Endodermal cell (in vitro differentiated cells): ENCODE measurements at places on chromosomes 13 and 19. TPM values are rescaled to one million over a fixed set of nuclear protein-coding genes. Genes with fewer than 3 reads are reported as not detected.

Gene ZNF667
- 8.6 to 12.6 TPM (median 10.7 TPM) in 3 replicates for total RNA-seq

Gene DLEU7
- 0.52 TPM in 1 of 2 replicates, not detected in the other for total RNA-seq

Gene ZNF132
- total RNA-seq, result 1.1 and 1.2 TPM in 2 replicates

Gene C19orf67
- 0.47 and 1.1 TPM in 2 replicates for total RNA-seq

Gene BRME1
- total RNA-seq, result 2.6 to 7.7 TPM (median 7.4 TPM) in 3 replicates

Gene BST2
- total RNA-seq, result 44.8 and 50.8 TPM in 2 replicates

Gene CYP2A7
- not detected in 2 replicates for total RNA-seq

Gene C19orf85
- 0.29 to 0.62 TPM (median 0.38 TPM) in 3 replicates for total RNA-seq

DNA sequence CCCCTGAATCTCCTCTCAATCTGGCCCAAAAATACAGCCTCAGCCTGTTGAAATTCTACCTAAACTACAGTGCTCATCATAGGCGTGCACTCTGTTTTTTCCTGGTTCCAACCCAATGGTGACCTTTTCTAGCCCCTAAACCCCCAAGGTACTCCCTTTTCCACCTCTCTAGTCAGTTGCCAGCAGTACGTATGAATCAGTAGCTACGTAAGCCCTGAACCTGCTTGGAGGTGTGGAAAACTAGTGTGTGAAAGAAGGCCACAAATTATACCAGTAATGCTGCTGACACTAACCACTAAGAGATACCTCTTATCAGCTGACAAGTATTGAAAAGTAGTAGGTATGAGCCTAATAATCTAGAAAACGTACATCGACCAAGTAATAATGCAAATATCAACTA, 60.9 kb downstream of the FOXO1 start:
- DNase-seq, result no peak
- H3K36me3 ChIP-seq, result no peaks in the 10 kb centered on the region
- H3K27me3 ChIP-seq, result no peaks in the 10 kb centered on the region
- peaks cover 3% of the 10 kb centered on the region for H3K4me1 ChIP-seq
- no peak overlapping the region for H3K4me3 ChIP-seq

GRCh38 chr13:30810261-30810701, 74.9 kb downstream of the ALOX5AP start:
- H3K4me1 ChIP-seq, result no peaks in the 10 kb centered on the region
- no peak overlapping the region for H3K4me3 ChIP-seq
- H3K27ac ChIP-seq, result no peak overlapping the region

GRCh38 chr13:99496184-99497142, 4.8 kb upstream of the TM9SF2 start:
- DNase-seq, result no peak
- H3K4me1 ChIP-seq, result no peaks in the 10 kb centered on the region
- H3K36me3 ChIP-seq, result no peaks in the 10 kb centered on the region
- no peak overlapping the region for H3K4me3 ChIP-seq
- H3K27ac ChIP-seq, result no peak overlapping the region
- no peaks in the 10 kb centered on the region for H3K27me3 ChIP-seq

DNA sequence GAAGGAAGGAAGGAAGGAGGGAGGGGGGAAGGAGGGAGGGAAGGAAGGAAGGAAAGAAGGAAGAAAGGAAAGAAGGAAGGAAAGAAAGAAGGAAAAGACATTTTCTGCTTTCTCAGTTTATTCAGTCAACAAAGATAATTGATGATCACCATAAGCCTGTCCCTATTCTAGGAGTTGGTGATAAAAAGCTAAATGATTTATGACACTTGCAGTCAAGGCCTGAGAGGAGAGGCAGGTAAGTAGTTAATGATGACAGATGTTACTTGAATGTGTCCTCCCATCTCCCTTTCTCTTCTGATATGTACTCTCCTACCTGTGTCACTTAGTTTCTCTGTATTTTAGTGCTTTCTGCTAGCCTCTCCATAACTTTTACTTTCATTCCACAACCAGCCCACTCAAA, 141.3 kb downstream of the SLITRK6 start:
- no peak for DNase-seq
- no peak overlapping the region for H3K4me3 ChIP-seq
- H3K27me3 ChIP-seq, result no peaks in the 10 kb centered on the region
- no peaks in the 10 kb centered on the region for H3K4me1 ChIP-seq

- peak overlapping the region; percentile 76 for H3K4me3 ChIP-seq
- no peak for DNase-seq
- no peaks in the 10 kb centered on the region for H3K4me1 ChIP-seq
- H3K27ac ChIP-seq, result no peak overlapping the region
- H3K27me3 ChIP-seq, result no peaks in the 10 kb centered on the region
Observed at GRCh38 chr19:12187625-12188024, 24.7 kb downstream of the ZNF136 start.

GRCh38 chr13:113886561-113887112, 22.8 kb upstream of the GAS6 start:
- H3K27ac ChIP-seq, result no peak overlapping the region
- no peak for DNase-seq
- no peaks in the 10 kb centered on the region for H3K4me1 ChIP-seq
- no peaks in the 10 kb centered on the region for H3K27me3 ChIP-seq
- H3K4me3 ChIP-seq, result no peak overlapping the region
- no peaks in the 10 kb centered on the region for H3K36me3 ChIP-seq

DNA sequence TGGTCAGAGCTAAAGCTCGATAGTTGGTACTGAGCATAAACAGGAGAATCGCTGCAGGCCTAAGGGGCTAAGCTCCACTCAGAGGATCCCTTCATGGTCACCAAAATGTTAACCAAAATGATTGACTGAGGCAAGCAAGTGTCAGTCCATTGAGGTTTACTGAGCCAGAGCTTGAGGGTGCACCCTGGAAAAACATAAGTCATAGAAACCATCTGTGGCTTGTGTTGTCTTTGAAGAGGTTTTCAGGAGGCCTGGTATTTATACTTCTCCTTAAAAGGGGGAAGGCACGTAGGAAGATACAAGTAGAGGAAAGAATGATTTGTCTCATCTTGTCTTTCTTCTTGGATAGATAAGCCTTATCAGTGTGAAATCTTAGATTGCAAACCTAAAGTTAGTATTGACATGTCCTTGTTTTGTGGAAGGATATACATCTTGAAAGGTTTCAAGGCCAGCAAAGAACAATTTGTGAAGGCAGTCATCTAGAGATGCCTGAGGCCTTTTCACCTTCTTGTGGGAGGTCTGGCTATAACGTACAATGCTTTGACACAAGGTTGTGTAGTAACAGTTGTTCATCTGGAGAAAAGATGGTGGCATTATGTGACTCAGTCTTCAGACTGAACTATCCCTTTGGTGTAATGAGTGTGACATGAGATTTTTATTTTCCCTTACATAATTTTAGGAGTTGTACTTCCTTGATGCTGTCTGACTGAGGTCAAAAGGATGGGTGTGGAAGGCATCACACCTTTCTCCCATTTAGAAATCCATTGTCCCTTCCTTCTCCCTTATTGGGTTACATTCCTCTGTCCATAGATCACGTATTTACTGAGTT, 14.7 kb upstream of the CEACAM6 start:
- no peaks in the 10 kb centered on the region for H3K36me3 ChIP-seq
- no peak for DNase-seq
- H3K4me3 ChIP-seq, result no peak overlapping the region
- no peak overlapping the region for H3K27ac ChIP-seq
- peaks cover 5% of the 10 kb centered on the region for H3K4me1 ChIP-seq

GRCh38 chr19:37468961-37469777, at the start of gene ZNF570:
TSS of gene ZNF570 (plus strand) at chr19:37469356. CDS start at chr19:37470355, 999 bp downstream.
- peak within 1 kb of the TSS; percentile 93 for H3K4me3 ChIP-seq
- H3K4me1 ChIP-seq, result no peaks in the 10 kb centered on the region
- peaks cover 25% of the 10 kb centered on the region for H3K36me3 ChIP-seq
- peak; percentile 95 for DNase-seq

- H3K36me3 ChIP-seq, result peaks cover 41% of the 10 kb centered on the region
- no peaks in the 10 kb centered on the region for H3K27me3 ChIP-seq
Observed at GRCh38 chr19:40701758-40702157, 11.3 kb upstream of the NUMBL start.

- no peak overlapping the region for H3K4me3 ChIP-seq
- no peaks in the 10 kb centered on the region for H3K4me1 ChIP-seq
- no peaks in the 10 kb centered on the region for H3K27me3 ChIP-seq
- H3K27ac ChIP-seq, result no peak overlapping the region
Observed at GRCh38 chr19:49524812-49525455, 2.9 kb upstream of the RCN3 start.

DNA sequence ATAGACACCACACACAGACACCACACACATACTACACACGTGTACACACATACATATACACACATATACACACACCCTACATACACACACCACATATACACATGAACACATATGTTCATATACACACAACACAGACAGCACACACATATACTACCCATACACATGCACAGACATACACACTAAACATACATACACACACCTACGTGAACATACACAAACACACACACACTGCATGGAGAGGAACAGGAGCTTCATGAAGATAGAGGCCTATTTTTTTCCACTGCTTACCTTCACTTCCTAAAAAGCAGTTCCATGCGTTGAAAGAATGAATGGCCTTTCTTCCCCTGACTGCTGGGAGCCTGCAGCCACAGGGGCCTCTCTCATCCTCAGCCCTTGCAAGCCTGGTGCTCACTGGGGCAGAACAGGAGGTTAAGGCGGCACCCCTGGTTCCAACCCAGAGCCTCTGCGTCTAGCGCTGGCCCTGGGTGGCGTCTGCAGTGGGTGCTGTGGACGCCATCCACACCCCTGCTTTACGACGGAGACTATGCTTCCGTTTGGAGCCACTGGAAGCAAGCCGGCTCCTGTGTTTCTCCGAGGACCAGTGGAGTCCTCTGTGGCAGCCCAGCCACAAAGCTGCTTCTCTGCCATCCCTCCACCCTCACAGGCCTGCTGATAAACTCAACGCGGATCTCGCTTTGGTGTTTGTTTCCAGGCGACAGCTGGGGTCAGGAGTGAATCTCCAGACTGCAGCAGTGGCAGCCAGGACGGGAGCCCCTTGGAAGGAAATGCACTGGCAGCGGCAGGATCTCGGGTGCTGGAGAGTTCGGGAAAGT, 1.9 kb upstream of the RASA3 start:
- H3K36me3 ChIP-seq, result no peaks in the 10 kb centered on the region
- H3K4me3 ChIP-seq, result no peak overlapping the region
- peaks cover 12% of the 10 kb centered on the region for H3K4me1 ChIP-seq
- H3K27ac ChIP-seq, result peak overlapping the region; percentile 66
